Brain microvascular endothelial cell (primary cell): ENCODE measurements at places on chromosomes 11 and 22.

- DNase-seq: no peak
Observed at GRCh38 chr11:84922836-84923235, 704.3 kb downstream of the DLG2 start.

- DNase-seq: no peak
Observed at GRCh38 chr11:62046568-62047100, 77.2 kb upstream of the INCENP start.

GRCh38 chr11:12205330-12205729, 94.9 kb downstream of the MICAL2 start:
- DNase-seq: no peak

DNA sequence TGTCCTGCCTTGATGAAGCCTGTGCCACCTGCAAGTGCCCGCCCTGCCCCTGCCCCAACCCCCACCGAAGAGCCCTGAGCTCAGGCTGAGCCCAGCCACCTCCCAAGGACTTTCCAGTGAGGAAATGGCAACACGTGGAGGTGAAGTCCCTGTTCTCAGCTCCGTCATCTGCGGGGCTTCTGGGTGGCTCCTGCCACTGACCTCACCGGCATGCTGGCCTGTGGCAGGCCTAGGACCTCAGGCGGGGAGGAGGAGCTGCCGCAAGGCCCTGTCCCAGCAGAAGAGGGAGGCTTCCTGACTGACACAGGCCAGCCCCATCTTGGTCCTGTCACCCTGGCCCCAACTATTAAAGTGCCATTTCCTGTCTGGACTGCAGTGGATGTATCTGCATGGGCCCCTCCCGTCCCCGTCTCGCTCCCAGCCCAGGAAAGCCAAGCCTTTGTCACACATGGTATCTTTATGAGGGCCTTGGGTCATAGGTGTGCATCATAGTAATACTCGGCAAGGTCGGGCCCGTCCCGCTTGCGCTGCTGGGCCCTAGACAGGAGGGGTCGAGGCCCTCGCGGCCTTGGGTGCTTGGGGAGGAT, 882 bp downstream of the FREY1 start:
- no peak for DNase-seq

DNA sequence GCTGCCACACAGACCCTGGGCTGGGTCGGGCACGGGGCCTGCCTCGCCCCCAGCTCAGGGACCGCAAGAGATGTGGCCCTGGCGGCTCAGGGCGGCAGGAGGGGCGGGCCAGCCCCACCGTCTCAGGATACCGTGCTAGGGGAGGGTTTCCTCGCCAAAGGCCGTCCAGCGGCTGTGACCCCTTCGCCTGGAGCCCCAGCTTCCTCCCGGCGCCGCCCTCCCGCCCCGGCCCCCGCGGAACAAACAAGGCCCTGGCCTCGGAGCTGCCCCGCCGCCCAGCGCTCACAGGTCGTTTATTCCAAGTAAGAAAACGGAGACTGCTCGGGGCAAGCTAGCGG, 543 bp upstream of the AP2A2 start:
- DNase-seq: no peak

DNA sequence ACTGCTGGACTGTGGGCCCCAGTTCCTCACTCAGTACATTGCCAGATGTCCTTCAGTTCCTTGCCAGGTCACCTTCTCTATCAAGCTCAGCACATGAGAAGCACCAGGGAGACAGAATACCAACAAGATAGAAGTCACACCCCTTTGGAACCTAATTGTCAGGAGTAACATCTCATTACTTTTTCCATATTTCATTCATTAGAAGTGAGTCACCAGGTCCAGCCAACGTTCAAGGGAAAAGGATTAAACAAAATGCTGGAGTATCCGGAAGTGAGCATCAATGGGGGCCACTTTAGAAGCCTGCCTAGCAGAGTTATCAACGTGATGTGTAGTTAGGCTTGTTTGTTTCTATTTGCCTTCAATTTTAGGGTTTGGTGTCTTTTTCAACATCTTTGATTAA, 569.3 kb downstream of the MIAT start:
- DNase-seq: no peak

GRCh38 chr11:114200351-114201133, 95.7 kb upstream of the NNMT start:
- DNase-seq: no peak

GRCh38 chr22:18950141-18950540, 14.0 kb upstream of the PRODH start:
- DNase-seq: no peak

DNA sequence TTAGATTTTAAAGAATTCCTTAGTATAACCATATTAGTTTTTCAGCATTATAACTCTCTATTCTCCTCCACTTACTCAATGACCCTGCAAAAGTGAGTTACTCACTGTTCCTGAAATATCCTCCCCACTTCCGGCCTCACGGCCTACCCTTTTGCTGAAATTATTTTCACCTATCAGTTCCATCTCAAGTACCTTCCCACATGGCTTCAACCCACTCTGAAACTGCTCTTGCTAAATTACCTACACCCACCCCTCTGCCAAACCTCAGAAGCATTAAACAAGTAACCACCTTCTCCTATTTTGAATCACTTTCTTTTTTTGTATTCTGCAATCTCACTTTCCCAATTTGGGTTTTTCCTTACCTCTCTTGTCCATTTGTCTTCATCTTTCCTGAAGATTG, 37.7 kb downstream of the OR5P2 start:
- no peak for DNase-seq

DNA sequence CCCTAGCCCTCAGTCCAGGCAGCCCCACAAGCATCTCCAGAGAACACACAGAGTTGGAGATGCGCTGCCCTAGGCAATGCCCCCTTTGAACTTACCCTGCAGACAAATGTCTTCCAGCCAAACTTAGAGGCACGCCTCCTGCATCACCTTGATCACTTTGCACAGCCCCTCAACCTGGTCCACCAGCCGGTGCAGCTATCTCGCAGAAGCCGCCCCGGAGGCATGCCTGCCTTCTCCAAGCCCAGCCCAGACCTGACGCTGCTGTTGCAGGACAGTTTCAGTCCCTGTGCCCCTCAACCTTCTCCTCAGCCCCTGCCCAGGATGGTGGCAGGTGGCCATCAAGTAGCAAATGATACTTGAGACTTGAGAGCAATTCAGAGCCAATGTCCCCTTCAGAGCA, 16.7 kb upstream of the POU2AF1 start:
- no peak for DNase-seq

GRCh38 chr11:19541521-19542049, 171.1 kb upstream of the NAV2 start:
- DNase-seq: no peak

GRCh38 chr11:28384418-28384817, 276.2 kb downstream of the METTL15 start:
- DNase-seq: peak; percentile 99
